ENCODE measurements at places on chromosomes 1 and 21.

GRCh38 chr1:244165021-244165420, 113.9 kb downstream of the ZBTB18 start:
- DNase-seq, result no peak

- no peak for DNase-seq
Measured at GRCh38 chr1:190754666-190755065, 277.0 kb upstream of the BRINP3 start.

- no peak for DNase-seq
Measured at GRCh38 chr1:1118876-1119220, 3.0 kb upstream of the C1orf159 start.

GRCh38 chr1:71667216-71667615, 586.4 kb upstream of the ZRANB2 start:
- DNase-seq, result no peak

DNA sequence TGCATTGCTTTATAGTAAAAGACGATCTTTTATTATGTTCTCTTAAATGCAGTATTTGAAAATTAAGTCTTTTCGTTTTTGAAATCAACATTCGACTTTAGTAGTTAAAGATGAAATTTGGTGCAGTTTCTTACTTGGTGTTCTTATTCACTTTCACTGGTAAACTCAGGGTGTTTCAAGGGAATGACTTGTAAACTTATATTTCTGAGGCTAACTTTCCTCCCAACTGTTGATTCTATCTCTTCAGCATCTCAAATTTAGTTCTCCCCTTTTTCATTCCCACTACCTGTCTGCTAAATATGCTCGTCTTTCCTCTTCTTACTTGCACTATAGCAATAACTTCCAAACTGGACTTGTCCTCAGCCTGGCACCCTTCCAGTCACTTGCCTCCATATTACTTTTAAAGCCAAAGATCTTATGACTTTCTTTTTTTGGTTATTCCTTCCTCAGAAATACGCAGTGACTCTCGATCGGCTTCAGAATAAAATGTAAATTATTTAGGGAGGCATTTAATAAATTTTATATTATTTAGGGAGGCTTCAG, 988 bp downstream of the SLC35A3 start:
- no peak for DNase-seq

DNA sequence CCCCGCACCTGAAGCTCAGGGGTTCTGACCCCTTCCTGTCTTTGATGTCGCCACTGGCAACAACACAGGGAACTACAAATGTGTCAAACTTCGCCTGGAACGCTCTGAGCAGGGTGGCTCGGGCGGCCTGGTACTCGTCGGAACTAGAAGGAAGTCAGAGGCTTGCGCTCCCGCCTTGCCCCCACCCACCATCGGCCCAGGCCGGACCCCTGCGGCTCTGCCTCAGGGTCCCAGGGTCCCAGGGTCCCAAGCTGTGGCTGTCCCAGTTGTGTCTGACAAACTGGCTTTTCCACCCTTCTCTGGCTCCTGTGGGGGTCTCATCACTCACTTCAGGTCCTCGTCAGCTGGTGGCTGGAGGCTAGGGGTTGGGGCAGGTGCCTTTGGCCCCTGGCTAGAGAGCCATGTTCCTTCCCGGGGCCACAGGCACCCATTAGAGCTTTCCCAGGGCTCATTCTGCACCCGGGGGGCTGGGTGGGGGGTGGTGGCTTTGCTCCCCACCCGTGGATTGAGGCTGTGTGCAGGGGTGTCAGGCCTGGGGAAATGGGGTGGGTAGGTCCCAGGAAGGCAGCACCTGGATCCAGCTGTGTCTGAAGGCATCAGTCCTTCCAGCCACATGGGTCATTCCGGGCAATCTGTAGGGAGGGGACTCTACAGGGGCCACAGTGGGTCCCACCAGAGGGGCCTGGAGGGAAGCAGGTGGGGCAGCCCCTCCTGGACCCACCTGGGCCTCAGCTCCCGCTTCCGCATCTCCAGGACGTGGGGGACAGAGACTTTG, 8.0 kb upstream of the TMEM52 start:
- DNase-seq, result no peak

DNA sequence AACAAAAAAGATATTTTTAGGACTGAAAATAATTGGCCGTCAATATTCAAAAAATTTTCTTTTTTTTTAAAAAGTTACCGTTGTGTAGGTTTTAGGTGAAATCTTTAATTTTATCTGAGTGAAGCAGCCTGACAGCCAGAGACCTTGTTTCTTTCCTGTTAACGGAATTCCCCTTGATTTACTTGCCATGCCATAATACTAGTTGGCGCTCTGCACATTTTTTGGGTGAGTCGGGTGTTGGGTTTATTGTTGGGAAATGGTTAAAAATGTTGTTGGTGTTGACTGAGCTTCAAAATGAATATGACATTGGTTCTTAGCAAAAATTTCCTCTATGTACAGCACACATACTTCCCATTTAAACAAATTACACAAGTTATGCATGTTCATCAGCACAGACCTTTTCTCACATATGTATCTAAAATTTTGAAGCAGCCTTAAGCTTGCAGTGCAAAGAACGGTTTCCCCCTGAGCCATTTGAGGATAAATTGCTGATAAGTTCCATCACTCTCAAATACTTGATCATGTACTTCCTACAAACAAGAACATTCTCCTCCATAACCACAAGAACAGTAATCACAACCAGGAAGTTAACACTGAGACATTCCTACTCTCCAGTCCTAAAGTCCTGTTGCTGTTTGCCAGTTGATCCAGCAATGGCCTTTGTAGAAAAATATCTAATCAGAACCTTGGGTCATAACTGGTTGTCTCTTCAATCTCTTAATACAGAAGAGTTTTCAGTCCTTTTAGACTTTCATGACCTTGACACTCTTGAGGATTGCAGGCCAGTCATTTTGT, 34.2 kb downstream of the CAMTA1 start:
- DNase-seq, result no peak

- no peak for DNase-seq
Measured at GRCh38 chr1:3987669-3988235, 87.7 kb upstream of the C1orf174 start.

DNA sequence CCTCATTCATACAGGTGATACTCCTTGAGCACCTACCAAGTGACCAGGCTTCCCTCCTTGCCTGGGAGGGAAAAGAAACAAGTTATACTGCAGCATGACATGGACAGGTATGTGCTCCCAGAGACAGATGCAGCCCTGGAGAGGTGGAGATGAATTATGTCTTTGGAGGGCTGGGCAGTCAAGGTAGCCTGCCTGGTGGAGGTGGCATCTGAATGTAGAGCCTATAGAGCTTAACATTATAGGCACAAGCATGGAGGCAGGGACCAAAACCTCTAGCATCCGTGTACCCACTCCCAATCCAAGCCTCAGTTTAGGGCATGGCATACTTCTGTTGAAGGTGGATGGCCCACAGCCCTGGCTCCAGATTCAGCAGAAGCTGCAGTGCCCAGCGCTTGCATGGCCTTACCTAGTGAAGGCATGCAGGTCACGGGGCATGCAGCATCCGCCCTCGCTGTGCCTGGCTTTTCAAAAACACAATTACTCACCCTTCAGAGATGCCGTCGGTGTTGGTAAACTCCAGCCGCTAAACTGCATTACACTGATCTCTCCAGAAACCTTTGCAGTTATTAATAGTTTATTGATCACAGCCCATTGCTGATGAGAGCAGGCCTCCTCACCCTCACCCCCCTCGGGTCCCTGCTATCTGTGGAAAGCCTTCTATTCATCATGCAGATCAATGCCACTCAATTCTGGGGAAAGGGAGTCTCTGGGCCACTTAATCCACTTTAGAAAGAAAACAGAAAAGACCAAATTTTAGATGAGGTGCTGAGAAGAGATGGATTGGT, 151.1 kb upstream of the KLHDC7A start:
- no peak for DNase-seq

- DNase-seq, result no peak
Measured at GRCh38 chr1:14742181-14742980, 143.9 kb downstream of the KAZN start.

- DNase-seq, result no peak
Measured at GRCh38 chr1:227766653-227767277, 31.5 kb downstream of the SNAP47 start.

DNA sequence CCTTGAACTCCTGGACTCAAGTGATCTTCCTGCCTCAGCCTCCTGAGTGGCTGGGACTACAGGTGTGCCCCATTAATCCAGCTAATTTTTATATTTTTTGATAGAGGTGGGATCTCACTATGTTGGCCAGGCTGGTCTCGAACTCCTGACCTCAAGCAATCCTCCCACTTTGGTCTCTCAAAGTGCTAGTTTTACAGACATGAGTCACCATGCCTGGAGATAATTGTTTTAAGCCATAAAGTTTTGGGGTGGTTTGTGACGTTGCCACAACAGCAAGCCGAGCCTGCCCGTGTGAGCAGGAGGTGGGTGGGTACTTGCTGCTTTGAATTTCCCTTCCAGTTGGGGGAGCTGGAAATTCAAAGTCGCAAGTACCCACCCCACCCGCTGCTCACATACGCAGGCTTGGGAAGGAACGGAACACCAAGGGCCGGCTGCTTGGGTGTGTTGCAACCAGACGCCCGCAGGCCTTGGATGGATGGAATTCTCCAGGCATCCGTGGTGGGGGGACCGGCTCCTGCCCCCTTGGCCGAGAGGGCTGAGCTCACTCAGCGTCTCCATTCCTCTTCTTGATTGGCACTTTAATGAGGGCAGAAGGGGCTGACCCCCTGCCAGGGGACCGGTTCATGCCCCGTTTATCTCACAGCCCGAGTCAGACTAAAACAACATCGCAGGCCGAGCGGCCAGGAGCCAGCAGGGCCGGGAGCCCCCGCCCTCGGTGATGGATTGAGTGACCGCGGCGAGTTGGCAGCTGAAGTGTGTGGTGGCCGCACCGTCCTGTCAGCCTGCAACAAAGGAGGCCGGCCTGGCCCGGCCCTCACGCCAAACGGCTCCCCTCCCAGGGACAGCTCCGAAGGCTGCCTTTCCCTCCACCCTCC, 78.1 kb downstream of the DHRS3 start:
- no peak for DNase-seq

DNA sequence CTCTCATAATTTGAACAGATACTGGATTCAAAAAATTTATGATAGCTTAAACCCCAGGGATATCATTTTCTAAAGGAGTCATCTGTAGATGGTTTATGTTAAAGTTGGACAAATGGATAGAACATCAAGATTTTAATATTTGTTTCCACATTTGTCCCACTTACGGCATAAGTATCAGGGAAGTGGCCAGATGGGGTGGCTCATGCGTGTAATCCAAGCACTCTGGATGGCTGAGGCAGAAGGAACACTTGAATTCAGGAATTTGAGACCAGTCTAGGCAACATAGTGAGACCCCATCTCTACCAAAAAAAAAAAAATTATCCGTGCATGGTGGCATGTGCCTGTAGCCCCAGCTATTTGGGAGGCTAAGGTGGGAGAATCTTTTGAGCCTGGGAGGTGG, 229.1 kb downstream of the GPR52 start:
- DNase-seq, result no peak

- DNase-seq, result no peak
Measured at GRCh38 chr1:152035539-152036266, 1.1 kb downstream of the S100A11 start.

DNA sequence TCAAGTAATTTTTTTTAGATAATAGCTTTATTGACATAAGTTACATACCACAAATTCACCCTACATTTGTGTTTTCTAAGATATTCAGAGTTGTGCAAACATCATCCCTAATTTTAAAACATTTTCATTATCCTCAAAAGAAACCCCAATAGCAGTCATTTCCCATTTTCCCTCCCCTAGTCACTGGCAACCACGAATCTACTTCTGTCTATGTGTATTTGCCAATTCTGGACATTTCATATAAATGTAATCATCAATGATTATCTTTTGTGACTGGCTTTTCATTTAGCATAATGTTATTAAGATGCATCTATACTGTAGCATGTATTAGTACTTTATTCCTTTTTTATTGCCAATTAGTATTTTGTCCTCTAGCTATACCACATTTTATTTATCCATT, 88.8 kb upstream of the SLFNL1 start:
- DNase-seq, result no peak

- no peak for DNase-seq
Measured at GRCh38 chr1:152109231-152109997, 5.8 kb downstream of the TCHH start.

DNA sequence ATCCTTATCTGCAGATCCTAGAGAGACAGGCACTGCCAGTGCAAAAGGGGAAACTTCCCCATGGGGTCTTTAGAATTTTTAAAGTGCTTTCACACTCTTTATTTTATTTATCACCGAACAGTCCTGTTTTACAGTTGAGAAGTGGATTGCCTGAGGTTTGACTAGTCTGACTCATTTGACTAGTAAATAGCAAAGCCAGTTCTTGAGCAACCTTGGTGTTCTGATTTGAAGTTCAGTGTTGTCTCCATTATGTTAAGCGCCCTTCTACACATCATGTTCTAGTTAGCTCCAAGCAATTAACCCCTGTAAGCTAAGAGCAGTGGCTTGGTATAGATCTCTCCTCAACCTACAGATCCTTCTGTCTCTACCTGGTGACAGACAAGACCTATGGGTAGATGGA, 262.9 kb downstream of the CACNA1E start:
- DNase-seq, result no peak

- DNase-seq, result no peak
Measured at GRCh38 chr21:18041012-18041411, 203.6 kb upstream of the CHODL start.

GRCh38 chr1:222071387-222071786, 329.5 kb upstream of the DUSP10 start:
- DNase-seq, result no peak

GRCh38 chr1:36576551-36577110, 93.9 kb upstream of the CSF3R start:
- DNase-seq, result no peak

DNA sequence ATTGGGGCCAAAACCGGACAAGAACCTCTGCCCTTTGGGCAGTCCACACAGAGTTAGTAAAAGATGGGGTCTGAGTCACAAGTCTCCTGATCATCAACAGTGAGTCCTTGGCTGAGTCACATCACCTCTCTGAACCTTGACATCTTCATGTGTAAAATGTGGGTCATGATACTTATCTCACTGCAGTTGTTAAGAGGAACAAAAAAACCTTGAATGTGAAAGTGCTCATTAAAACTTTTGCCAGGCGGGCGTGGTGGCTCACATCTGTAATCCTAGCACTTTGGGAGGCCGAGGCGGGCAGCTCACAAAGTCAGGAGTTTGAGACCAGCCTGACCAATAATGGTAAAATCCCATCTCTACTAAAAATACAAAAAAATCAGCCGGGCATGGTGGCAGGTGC, 15.7 kb downstream of the S100A16 start:
- DNase-seq, result no peak

DNA sequence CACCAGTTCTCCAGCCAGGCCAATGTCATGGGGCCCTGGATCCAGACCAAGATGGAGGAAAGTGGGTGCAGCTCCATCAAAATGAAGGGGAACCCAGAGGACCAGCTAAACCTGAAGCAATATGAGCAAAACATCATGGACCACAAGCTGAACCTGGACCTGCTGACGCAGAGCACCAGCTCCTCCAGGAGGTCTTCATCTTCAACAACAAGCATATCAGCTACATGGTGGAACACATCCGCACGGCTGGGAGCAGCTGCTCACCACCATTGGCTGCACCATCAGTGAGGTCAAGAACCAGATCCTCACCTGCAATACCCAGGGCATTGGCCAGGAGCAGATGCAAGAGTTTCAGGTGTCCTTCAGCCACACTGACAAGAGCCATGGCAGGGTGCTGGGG, 13.7 kb upstream of the EPHA10 start:
- DNase-seq, result no peak

- DNase-seq, result no peak
Measured at GRCh38 chr21:39934895-39935294, 67.7 kb downstream of the PCP4 start.

- no peak for DNase-seq
Measured at GRCh38 chr1:64042331-64043100, 160.9 kb upstream of the UBE2U start.

- DNase-seq, result no peak
Measured at GRCh38 chr1:229557200-229557850, 1.2 kb downstream of the ABCB10 start.

Data from stimulated activated CD4-positive, alpha-beta T cell treated with anti-CD3 and anti-CD28 coated beads, TNF-alpha, amount 100 ng/mL, for 48 hours (primary cell).